ENCODE measurements at places on chromosomes 7 and 10.

- no peak for DNase-seq
These were observed at the start of gene NEUROD6 for GRCh38 chr7:31340603-31341002. NEUROD6 (minus strand) TSS chr7:31340726; CDS start chr7:31339268, 1,458 bp downstream.

DNA sequence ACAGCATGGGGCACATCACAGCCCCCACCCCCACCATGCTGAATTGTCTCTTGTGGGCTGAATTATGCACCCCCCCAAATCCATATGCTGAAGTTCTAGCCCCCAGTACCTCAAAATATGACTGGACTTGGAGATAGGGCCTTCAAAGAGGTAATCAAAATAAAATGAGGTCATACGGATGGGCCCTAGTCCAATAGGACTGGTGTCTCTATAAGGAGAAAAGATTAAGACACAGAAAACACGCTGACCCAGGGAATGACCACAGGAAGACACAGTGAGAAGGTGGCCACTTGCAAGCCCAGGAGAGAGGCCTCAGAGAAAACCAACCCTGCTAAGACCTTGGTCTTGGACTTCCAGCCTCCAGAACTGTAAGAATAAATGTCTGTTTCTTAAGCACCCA is 106.4 kb upstream of the ARID5B start:
- no peak for DNase-seq

DNA sequence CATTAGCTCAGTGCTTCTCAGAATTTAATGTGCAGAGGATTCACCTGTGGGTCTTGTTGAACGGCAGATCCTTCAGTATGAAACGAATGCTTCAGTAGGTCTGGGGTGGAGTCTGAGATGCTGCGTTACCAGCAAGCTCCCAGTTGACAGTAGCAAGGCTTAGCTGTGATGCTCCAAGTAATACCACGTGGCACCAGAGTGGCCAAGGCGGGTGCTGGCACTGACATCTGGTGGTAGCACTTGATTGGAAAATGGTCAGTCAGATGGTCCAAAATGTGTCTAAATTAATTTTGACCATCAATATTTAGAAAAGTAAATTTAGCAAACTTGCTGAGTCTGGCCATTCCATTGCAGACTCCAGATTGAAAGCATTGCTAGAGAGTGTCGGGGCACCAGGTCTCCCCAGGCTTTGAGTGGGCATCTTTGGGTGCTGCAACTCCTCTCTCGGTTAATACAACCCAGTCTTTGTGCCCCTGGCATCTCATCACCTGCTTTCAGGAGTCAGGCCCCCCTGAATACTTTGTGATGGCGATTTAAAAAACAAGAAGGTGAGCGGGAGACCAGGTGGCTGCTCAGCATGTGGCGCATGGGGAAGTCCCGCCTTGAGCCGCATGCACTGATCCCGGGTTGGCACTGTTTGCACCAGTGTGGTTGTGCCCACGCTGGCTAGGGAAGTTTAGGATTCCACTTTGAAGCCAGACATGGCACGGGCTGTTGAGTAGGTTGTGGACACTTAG is 130.1 kb downstream of the NT5C2 start:
- DNase-seq = no peak

GRCh38 chr7:71691538-71691937 is 559.6 kb downstream of the GALNT17 start:
- DNase-seq = no peak

- DNase-seq = no peak
These were observed 15.2 kb downstream of the PIP start for GRCh38 chr7:143147070-143147469.

- DNase-seq = no peak
These were observed 14.9 kb upstream of the PLEKHS1 start for GRCh38 chr10:113736576-113736975.

- DNase-seq = peak; percentile 44
These were observed 699.9 kb downstream of the INHBA start for GRCh38 chr7:41002741-41003610.

GRCh38 chr7:953547-954327 is 743 bp downstream of the ADAP1 start:
- no peak for DNase-seq

DNA sequence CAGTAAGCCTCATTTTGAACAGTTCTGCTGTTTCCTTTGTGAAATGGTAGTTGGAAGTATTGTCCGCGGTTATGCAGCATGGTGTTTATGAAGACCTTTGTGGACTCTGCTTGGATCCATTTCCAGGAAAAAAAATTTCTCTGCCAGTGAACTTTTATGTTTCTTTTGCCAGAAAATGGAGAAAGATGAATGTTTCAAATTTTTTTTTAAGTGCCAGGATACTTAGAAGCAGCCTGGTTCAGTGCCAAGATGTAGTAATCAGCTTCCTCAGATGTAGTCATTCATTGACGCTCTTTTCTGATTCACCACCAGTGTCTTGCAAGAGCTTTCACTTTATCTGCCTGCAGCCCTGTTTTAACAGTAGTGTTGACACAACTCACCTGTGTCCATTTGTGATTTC is 258.2 kb downstream of the SDK1 start:
- no peak for DNase-seq
